Activated T-cell treated with anti-CD3 and anti-CD28 coated beads, Interleukin-2, amount 50 U/mL, for 48 hours (primary cell): ENCODE measurements at places on chromosomes 16 and 17.

GRCh38 chr17:32626379-32626791 is 139.6 kb downstream of the CDK5R1 start:
- no peak for DNase-seq

- DNase-seq, result no peak
Observed at GRCh38 chr17:13792314-13792713, 190.6 kb upstream of the HS3ST3A1 start.

DNA sequence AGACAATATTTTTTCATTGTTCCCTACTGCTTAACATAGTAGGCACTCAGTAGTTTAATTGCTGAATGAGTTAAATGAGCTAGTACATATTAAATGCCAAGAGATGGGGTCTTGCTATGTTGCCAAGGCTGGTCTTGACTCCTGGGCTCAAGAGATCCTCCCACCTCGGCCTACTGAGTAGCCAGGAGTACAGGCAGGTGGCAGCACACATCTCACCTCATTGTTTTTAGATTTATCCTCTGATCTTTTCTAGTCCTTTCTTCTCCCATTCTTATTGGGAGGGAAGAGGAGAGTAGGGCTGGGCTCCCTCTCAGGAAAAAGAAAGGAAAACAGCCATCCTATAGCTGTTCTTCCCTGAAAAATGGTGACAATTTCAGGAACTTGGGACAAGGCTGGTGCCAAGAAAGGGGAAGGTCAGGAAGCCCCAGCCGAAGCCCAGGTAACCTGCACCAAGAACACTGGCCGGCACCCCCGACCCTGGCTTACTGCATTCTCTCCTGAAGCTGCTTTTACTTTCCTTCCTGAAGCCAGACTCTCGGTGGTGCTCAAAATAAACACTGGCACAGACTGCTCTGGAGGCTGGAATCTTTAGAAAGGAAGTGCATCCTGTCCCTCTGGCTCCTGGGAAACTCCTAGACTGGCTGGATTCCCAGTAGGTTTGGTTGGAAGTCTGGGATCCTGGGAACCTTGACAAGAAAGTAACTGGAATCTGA is 2.7 kb downstream of the TNFAIP1 start:
- DNase-seq, result no peak

GRCh38 chr17:8477171-8477570 is 41.5 kb downstream of the NDEL1 start:
- DNase-seq, result no peak

DNA sequence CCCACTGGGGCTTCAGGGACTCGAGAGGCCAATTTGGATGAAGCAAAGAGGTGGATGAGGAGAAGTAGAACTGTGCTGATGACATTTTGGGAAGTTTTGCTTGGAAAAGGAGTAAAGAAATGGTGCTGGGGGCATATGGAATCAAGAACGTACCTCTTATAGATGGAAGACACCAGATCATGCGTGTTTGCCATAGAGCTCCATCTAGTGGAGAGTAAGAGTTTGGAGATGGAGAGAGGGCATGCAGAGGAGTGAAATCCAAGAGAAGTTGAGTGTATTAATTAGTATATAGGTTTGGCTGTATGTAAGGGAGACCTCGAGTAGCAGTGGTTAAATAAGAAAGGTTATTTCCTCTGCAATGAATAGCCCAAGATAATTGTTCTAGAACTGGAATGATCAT is 56.0 kb downstream of the SHISA6 start:
- DNase-seq, result no peak

DNA sequence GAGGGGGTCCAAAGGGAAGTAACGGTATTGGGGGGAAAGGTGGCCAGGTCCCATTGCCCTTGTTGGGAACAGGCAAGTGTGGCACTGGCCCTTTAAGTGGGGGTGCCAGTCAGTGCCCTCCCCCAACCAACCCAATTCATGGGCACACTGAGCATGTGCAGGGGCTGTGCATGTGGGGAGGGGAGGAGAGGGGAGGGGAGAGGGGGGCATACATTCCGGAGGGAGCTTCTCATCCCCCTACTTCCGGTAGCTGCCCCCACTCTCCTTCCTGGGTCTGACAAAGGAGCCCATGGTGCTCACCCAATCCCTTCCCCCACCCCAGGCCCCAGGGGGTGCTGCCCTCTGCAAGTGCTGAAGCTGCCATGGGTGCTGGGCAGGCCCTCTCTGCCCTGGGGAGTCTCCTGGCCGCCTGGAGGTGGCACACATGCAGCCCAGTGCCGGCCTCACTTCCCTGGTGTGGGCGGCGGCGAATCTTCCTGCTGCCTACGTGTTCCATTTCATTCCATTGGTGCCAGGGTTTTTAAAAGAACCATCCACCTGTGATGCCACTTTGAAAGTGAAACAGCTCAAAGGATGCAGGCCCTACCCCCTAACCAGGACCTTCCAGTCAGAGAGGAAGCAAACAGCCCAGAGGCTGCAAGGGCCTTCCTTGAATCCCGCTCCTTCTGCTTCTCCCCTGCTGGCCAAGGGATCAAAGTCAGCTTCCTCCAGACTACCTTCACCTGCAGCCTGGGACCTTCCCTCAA is 11.0 kb downstream of the HEXIM2 start:
- DNase-seq, result peak; percentile 69

DNA sequence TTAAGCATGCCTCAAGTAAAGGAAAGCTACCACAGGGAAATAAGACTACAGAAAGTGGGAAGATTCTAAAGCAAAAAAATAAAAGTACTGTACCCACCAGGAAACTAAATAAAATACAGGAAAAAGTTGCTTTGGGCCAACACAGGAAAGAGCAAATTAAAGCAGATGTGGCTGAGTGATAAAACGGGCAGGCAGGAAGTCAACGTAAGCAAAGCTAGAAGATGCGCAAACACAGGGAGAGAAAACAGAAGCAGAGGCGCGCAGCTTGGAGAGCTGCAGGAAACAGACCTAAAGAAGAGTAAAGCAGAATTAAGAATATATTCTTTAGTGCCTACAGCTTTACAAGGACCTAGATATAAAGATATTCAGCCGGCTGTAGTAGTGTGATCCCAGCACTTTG is 21.7 kb downstream of the USP36 start:
- no peak for DNase-seq

DNA sequence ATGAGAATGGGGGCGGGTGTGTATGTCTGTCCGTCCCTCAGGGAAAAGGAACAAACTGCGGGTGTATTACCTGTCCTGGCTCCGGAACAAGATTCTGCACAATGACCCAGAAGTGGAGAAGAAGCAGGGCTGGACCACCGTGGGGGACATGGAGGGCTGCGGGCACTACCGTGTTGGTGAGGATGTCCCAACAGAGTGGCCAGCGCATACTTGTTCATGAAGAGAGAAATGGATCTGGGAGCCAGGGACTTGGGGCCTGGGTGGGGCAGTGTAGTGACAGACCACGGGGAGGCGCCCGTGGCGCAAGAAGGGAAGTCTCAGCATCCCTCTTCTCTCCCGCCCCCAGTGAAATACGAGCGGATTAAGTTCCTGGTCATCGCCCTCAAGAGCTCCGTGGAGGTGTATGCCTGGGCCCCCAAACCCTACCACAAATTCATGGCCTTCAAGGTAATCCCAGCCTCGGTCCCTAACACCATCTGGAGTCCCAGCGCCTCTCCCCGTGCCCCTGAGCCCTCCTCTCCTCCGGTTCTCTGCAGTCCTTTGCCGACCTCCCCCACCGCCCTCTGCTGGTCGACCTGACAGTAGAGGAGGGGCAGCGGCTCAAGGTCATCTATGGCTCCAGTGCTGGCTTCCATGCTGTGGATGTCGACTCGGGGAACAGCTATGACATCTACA is 3.5 kb upstream of the C17orf107 start:
- DNase-seq, result no peak

GRCh38 chr17:75664099-75664549 is 2.8 kb downstream of the RECQL5 start:
- no peak for DNase-seq

DNA sequence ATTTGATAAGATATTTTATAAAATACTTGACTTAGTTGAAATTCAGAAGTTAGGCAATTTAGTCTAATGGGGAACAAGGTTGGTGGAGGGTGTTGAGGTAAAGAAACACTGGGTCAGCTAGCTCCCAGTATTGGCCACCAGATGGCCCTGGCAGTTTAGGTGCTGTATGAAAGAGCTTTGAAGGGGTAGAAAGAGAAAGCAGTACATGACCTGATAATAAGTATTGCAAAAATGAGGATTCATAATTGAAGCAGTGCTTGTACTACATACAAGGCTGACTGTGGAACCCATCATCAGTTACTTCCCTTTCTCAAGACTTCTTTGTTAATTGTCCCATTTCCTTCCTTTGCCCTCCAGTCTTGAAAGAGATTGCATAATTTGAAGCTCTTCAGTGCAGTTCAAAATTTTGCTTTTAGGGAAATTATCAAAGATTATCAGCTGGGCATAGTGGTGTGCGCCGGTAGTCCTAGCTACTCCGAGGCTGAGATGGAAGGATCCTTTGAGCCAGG is 29.4 kb downstream of the TANC2 start:
- DNase-seq, result peak; percentile 37

DNA sequence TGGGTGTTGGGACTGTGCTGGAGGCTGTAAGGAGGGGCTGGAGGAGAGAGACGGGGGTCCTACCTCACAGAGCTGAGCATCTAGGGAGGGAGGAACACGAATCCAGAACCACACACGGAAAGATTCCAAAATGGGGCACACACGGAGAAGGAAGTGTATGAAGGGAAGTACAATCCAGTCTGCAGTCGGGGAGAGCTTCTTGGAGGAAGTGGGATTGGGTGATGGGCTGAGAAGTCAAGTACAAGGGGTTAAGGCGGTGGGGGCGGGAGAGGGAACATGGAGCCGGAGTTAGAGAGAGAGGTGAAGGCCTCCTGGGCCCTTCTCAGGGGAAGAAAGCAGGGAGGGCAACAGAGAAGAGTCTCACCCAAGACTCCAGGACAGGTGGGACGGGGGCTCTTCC is 107.5 kb upstream of the CREBBP start:
- no peak for DNase-seq

DNA sequence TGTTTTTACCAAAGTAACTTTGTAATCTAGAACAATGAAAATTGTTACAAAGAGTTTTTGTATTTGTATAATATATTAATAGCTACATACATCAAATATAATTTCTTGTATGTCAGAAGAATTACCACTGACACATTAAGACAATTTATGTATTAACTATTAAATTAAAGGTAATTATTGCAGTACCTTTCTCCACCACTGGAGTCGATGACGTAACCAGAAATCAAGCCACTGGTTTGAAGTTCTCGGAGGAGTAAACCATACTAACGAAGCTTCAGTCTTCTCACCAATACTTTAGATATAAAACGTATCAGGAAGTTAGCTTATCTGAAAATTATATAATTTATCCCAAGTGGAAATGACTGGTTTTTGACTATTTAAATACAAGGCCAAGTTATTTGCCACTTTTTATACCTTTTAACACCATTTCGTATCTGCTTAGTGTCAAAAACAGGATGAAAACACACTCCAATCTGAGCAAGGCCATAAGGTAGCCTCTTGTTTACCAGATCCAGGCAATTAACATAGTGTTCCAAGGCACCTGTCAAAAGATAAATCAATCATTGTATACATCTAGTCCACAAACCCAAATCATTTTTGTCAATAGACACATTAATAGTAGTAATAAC is 4.3 kb downstream of the POLG2 start:
- no peak for DNase-seq

DNA sequence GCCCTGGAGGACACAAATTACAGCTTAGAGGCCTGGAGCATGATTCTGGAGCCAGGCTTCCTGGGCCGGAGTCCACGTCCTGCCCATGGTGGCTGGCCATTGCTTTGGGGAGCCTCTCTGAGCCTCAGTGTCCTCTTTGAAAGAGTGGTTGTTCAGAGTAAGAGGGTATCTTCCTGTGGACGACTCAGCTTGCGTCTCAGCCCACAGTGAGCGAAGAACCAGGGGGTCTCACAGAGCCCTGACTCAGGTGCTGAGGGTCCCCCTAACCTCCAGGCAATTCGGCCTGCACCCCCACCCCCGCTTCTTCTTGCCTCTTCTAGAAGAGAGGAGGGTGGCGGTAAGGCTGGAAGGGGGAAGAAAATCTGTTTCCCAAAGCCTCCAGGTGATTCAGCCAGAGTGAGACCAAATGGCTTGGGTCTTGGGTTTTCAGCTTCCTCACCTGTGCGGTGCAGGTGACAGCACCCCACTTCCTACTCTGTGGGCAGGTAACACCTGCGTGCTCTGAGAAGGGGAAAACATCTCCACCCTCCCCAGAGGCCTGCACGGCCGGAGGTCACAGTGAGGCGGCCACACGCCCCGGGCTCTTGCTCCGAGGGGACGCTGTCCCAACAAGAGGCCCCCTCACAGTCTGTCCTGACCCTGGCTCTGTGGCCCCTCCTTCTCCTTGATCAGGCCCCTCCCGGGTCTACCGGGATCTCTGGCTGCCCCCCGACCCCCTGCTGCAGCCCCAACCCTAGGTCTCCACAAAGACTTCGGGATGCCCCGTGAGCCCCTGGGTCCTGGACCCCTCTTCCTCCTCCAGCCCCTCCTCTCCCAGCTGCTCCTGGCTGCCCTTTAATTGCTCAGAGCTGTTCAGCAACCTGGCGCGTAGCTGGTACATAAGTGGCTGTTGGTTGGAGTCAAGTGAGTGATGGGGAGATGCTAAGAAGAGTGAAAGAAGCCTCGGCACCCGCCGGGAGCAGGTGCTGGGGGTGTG is 119.2 kb downstream of the METRNL start:
- DNase-seq, result peak; percentile 24

DNA sequence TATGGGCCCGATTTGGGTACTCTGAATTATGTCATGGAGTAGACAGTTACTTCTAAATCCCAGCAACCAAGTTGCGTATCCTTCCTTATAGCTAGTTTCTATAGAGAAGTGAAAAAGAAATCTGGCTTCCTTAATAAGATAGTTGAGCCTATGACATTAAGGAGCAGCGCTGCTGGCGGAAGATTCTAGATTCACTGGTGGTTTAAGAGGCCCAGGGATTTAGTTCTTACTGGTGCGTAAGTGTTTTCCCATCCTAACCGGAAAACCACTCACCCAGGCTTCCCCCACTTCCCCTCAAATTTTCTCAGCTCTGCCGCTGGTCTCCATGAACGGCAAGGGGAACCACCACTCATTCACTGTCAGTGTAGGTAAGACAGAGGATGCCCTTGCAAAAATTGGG is 230.4 kb downstream of the CPPED1 start:
- no peak for DNase-seq

DNA sequence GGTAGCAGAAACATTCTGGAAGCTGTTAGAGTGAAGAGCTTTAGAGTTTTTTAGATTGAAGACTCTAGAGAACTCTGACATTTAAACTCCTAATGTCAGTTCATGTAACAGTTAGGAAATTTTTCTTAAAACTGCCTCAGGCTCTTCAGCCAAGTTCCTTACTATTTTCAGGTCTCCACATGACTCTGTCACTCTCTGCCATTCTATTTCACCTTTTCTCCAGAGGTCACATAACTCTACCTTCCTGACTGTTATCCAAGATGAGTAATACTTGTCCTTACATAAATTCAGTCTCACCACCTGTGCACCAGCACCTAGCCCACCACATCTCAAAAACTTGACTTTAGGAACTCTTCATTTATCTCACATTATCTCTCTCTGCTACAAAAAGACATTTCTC is 347.1 kb upstream of the CA10 start:
- no peak for DNase-seq

GRCh38 chr16:52367821-52368220 is 179.1 kb downstream of the TOX3 start:
- no peak for DNase-seq

- no peak for DNase-seq
Observed at GRCh38 chr17:61129267-61130254, 270.1 kb upstream of the TBX2 start.
